ENCODE measurements at places on chromosomes 7 and 10. TPM values are rescaled to one million over a fixed set of nuclear protein-coding genes. Genes with fewer than 3 reads are reported as not detected.

DNA sequence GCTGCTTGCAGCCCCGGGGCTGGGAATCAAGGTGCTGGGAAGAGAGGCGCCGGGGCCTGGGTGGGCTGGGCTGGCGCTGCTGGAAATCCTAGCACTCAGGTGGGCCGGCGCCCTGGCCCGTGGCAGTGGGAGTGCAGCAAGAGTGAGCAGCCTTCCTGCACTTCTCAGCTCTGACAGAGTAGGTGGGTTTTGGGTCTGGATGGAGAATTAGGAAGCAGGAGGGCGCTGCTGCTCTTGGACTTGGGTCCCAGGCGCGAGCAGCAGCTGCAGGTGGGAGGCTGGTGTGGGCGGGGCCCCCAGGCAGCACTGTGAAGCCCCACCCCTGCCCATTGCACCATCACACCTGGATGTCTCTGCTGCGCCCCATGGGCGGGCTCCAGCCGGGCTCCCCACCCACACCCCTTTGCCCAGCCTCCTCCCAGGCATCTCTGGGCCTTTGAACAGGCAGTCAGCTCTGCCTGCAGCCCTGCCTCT is 6.0 kb downstream of the BRI3 start:
- no peak for DNase-seq

- no peak for DNase-seq
Observed at GRCh38 chr7:135001390-135002165, 15.3 kb downstream of the AGBL3 start.

GRCh38 chr7:2037808-2038522 is 194.8 kb downstream of the MAD1L1 start:
- DNase-seq: no peak

DNA sequence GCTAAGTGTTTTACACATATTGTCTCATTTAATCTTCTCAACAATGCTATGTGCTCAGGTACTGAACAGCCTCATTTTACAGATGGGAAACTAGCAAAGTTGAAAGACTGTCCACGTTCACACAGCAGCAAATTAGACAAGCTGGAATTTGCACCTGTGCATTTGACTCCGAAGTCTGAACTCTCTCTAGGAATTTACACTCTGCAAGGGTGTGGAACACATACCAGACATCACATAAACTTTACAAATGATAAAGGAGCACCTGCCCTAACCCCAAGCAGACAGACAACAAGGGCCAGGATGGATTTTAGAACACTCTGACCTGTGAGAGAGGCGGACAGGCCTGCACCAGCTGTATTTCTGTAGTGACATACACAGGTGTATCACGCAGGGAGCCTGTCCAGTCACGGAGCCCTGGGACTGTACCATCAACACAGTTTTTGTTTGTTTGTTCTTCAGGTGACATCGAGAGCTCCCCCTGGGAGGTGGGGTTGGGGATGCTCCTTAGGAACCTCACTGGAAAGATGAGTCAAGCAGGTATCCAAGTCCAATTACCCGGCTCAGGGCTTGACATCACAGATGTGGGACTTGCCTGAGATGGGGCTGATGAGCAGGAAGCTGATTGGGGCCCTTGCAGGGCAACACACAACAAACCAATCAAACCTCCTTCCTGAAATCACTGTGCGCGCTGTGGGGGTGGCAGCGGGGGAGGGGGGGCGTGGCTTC is 31.0 kb downstream of the MKI67 start:
- DNase-seq: no peak

GRCh38 chr10:64726466-64726865 is 1205.3 kb downstream of the REEP3 start:
- DNase-seq: no peak

GRCh38 chr7:117941138-117941810 is 68.0 kb upstream of the CTTNBP2 start:
- no peak for DNase-seq

GRCh38 chr10:11150231-11150731 is 132.6 kb downstream of the CELF2 start:
- DNase-seq: no peak

DNA sequence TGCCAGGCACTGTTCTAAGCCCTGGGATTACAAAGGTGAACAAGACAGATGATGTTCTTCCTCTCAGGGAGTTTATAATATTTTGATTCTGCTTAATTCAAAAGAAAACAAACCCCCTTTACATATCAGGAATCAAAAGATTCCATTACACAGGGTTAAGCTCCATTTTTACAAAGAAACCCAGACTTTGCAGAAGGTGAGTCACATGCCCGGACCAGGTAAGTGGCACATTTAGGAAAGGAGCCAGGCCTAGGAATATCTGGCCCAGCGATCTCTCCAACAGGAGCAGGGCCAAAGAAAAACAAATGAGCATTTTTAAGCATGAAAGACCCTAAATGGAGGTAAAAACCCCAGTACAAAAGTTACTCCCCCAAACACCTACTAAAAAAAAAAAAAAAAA is 1.1 kb downstream of the STN1 start:
- DNase-seq: no peak

- DNase-seq: no peak
Observed at GRCh38 chr7:108335269-108335918, 120.8 kb downstream of the NRCAM start.

- no peak for DNase-seq
Observed at GRCh38 chr7:5173496-5173895, 16.5 kb upstream of the WIPI2 start.

- no peak for DNase-seq
Observed at GRCh38 chr10:89002226-89002978, 11.8 kb downstream of the FAS start.

- no peak for DNase-seq
Observed at GRCh38 chr7:157426463-157427301, 89.9 kb downstream of the DNAJB6 start.

- no peak for DNase-seq
Observed at GRCh38 chr7:138834583-138834982, 36.6 kb upstream of the ATP6V0A4 start.

GRCh38 chr7:2403718-2404648 is 572 bp downstream of the CHST12 start:
- DNase-seq: no peak

The MMD2 gene
- not detected for total RNA-seq

The GIGYF1 gene
- total RNA-seq: 15.8 TPM

The FRA10AC1 gene
- total RNA-seq: 5.7 TPM

The OR2A12 gene
- total RNA-seq: not detected

The ACHE gene
- total RNA-seq: 0.81 TPM

The VWDE gene
- 0.07 TPM for total RNA-seq

The PON1 gene
- total RNA-seq: not detected

The NXPH1 gene
- total RNA-seq: not detected

The NUDT5 gene
- total RNA-seq: 86.5 TPM

All from pulmonary artery endothelial cell (primary cell).